Activated CD4-positive, alpha-beta T cell treated with anti-CD3 and anti-CD28 coated beads, Interleukin-2, amount 10 ng/mL, durations not matched to agents 7 days and 5 days (primary cell): ENCODE measurements at places on chromosomes 1 and 21. TPM values are rescaled to one million over a fixed set of nuclear protein-coding genes. Genes with fewer than 3 reads are reported as not detected.

- H3K27ac ChIP-seq = peak overlapping the region; percentile 13
- H3K4me3 ChIP-seq = no peak overlapping the region
- no peak for DNase-seq
- no peaks in the 10 kb centered on the region for H3K36me3 ChIP-seq
- H3K27me3 ChIP-seq = no peaks in the 10 kb centered on the region
- H3K4me1 ChIP-seq = peaks cover 6% of the 10 kb centered on the region
Observed at GRCh38 chr1:3314491-3315381, 139.7 kb upstream of the ARHGEF16 start.

DNA sequence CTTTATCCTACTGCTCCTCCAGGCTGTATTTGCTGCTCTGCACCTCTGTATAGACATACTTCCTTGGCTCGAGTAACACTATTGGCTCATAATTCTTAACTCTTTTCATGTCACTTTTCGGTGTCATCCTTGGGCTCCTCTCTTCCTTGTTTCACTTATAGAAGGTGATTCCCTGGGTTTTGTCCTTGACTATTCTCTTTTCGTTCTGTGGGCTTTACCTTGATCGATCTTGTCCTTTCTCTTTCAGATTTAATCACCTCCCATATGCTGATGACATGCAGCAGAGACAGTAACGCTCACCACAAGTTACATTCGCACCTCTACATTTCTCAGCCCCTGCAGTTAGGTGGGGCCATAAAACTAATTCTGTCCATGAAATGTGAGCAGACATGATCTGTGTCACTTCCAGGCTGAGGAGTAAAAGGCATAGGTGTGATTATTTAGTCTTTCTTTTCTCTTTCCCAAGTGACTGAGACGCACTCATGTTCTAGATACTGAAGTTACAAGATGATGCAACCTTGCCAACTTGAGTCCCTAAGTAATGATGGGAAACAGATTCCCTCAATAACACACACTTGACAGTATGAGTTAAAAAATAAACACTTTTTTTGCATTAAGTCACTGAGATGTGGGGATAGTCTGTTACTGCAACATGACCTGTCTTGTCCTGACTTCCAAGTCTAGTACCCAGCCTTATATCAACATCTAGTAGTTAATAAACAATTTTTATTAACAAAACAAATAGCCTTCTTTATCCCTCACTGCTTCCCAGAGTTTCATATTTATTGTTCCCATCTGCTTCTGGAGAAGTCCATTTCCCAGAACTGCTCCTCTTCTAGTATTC is 49.9 kb upstream of the HAO2 start:
- H3K4me3 ChIP-seq = no peak overlapping the region
- H3K27me3 ChIP-seq = peaks cover 2% of the 10 kb centered on the region
- H3K27ac ChIP-seq = no peak overlapping the region
- no peak for DNase-seq

DNA sequence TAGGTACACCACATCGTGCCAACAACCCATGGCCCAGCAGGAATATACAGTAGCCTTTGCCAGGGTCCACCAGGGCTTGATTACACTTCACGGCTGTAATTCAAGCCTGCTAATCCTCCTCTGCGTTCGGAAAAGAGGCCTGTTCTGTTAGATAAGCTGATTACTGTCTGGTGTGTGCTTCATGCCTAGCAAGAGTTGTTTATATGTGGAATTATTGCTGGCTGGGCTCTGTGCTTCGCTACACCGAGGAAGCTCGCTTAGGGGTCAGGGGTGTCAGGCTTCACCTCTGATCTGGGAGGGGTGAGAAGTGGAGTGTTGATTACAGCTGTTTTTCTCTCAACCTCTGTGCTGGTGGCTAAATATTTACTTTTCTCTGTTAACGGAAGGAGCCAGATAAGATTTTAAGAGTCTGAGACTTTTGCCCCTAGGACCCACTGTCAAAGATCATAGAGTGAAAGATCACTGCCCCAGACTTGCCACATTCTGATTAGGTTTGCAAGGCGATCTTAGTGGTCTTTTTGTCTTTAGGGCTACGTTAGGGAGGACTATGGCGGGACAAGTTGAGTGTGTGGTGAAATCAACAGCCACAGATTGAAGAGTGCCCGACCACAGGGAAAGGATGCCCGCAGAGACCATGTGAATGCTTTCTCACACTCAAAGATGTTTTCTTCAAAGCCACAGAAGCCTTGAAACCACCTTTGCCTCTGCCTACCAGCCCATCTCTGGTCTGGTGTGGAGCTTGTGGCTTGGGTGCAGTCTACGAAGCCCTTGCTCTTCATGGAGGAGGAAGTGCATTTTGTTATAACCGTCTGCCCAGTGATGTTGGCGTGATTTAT is 216.1 kb downstream of the PBX1 start:
- no peaks in the 10 kb centered on the region for H3K4me1 ChIP-seq
- no peaks in the 10 kb centered on the region for H3K36me3 ChIP-seq
- H3K27ac ChIP-seq = no peak overlapping the region
- peaks cover 4% of the 10 kb centered on the region for H3K27me3 ChIP-seq
- DNase-seq = no peak

- H3K4me3 ChIP-seq = no peak overlapping the region
- peaks cover 27% of the 10 kb centered on the region for H3K27me3 ChIP-seq
- DNase-seq = no peak
- H3K36me3 ChIP-seq = no peaks in the 10 kb centered on the region
Observed at GRCh38 chr1:175390522-175391254, 198.1 kb upstream of the KIAA0040 start.

Gene GJB3
- not detected for total RNA-seq

- no peaks in the 10 kb centered on the region for H3K27me3 ChIP-seq
- H3K4me1 ChIP-seq = peaks cover 55% of the 10 kb centered on the region
- H3K4me3 ChIP-seq = peak overlapping the region; percentile 98
- peaks cover 29% of the 10 kb centered on the region for H3K36me3 ChIP-seq
- peak overlapping the region; percentile 94 for H3K27ac ChIP-seq
- peak; percentile 49 for DNase-seq
Observed at GRCh38 chr1:13749543-13750341, 49.8 kb downstream of the PRDM2 start.
